ENCODE measurements at places on chromosomes 7 and 10.

GRCh38 chr10:114396464-114396863 is 7.8 kb downstream of the AFAP1L2 start:
- peak; percentile 82 for DNase-seq

- DNase-seq, result peak; percentile 98
Observed at GRCh38 chr7:95608359-95609173, 12.2 kb upstream of the PDK4 start.

DNA sequence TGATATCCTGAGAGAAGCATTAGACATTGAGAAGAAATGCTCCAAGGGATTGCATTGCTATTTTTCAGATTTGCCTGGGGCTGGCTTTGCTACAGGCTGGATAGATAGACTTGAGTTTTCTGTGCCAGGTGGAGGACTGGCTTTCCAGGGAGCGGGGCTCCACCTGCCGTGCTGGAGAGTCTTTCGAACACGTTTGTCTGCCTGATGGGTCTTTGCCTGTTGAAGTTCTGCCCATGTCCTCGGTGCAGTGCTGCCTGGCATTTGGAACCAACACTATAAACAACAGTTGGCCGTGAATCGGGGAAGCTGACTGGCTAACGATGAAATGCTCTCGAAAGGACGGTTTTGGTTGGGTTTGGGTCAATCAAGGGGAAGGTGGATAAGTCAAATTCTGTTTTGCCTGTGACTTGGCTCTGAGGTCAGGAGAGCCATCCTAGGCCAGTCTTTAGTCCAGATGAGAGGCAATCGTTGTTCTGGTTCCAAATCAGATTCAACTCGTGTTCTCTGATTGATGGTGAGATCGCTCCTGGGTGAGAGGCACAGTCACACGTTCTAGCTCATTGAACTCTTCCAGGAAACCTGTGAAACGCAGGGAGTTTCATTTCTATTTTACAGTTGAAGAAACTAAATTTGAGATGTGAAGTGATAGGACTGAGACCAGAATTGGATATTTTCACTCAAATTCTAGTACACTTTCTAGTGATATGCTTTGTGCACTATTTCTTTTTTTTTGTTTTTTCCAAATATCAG is 599.0 kb downstream of the TYW1 start:
- DNase-seq, result no peak

DNA sequence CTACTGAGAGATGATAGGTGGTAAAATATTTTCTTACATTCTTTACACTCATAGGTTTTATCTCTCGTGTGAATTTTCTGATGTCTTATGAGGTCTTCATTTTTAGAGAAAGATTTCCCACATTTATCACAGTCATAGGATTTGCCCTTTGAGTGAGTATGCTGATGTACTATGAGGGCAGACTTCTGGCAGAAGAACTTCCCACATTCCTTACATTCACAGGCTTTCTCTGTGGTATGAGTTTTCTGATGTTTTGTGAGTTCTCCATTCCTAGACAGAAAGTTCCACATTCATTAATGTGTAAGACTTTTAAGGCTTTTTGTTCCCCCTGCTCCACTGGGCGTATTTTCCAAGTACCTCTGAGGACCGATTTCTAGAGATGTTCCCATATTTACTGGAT is 23.5 kb downstream of the ZNF25 start:
- DNase-seq, result no peak

GRCh38 chr10:83545901-83546391 is 593.4 kb upstream of the GHITM start:
- DNase-seq, result no peak

GRCh38 chr7:44059219-44060090 is 5.9 kb downstream of the PGAM2 start:
- DNase-seq, result no peak

DNA sequence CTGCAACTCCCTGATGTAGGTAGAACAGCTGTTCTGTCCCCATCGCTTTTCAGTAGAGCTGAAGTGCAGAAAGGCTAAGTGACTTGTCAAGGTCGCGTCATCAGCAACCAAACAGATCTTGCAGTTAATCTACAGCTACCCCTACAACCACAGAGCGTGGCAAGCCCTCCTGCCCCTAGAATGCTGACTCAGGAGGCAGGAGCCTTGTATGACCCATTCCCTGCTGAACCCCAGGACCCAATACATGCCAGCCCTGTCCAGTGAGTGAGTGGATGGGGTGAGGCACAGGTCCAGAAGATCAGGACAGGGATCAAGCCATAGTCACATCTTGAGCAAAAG is 26.6 kb upstream of the GJD4 start:
- no peak for DNase-seq

DNA sequence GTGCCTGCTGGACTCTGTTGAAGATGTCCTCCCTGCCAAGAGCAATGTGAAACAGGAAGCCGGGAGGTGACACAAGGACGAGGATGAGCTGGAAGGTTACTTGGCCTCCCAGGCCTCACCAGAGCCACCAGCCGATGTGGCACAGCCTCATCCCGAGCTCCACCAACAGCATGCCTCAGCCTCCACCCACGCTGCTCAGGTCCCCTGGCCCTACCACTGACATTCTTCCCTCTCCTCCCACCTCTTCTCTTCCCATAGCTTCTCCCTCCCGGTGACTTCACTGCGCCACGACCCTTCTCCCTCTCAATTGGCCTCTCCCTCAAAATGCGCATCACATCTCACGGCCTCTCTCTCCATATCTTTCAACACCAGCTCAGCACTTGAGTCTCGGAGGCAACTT is 249.9 kb downstream of the SKAP2 start:
- no peak for DNase-seq

GRCh38 chr10:53064614-53065013 is 292.0 kb upstream of the MBL2 start:
- DNase-seq, result no peak

DNA sequence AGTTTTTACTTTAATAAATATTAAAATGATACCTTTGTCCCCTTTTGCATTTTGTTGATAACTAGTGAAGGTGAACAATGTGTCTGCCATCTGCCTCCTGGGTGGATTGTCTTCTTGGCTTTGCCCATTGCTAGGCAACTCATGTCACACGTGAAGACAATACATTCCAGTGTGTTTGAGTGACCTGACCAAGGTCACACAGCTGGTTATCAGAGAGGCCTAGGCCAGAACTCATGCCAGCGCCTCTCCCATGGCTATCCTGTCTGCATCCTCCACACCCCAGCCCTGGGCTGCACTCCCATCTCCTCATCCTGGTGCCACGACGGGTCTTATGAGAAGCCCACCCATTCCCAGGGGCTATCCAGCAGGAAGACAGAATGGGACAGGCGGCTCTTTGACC is 108.7 kb downstream of the PLCE1 start:
- DNase-seq, result no peak

DNA sequence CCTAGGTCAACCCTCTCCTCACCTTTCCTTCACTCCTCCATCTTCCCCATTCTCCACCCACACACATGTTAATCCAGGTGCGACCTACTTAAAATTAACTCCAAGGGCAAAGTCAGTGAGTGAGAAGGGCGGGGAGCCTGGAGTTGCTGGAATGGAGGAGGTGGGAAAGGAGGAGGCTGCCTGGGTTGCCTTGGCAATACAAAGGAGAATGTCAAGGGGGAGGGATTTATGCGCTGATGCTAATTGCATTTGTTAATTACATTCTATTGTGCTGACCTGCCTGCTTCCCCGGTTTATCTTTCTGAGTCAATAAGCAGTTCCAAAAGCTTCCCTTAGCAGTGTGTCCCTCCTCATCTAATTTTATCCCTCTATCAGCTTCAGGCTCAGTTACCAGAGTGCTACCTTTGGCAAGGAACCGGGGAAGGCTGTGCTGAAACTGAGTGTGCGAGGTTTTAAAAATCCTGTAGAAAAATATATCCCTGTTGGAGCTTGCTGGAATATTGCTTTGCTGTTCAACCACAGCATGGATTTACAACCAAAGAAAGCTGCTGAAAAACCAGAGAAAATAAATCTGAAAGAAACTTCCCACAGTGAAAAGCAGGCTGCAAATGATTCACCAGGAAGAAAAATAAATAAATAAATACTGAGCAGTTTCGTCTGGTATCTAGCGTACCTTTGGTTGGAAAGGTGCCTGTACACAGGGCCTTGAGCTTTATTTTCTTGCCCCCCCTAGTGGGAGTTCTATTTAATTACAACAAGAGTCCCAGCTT is 113.2 kb upstream of the DGKB start:
- DNase-seq, result no peak

DNA sequence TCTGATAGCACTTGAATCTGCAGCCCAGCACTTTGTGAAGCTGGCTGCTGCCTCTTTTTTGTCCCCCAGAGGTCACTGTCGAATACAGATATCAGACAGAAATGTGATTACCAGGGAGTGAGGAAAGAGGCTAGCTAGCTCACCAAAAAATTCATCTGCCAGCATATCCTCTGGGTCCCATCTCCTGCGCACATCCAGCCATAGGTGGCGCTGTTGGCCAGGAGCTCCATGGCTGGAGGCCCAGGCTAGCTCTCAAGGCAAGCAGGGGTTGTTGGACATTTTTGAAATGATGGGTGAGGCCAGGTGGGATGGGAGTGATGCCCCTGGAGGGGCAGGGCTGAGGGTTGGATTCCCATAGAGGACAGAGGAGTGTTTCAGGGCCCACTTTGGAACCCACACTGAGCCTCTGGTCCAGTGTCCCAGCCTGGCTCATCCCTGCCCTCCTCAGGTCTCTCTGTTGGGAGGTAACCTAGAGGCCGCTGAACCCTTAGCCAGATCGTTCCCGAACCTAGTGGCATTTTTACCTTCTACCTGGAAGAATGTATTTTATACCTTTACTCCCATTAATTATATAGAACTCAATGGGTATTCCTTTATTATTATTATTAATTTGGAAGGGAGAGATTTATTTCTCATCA is 14.8 kb downstream of the DPCD start:
- no peak for DNase-seq

DNA sequence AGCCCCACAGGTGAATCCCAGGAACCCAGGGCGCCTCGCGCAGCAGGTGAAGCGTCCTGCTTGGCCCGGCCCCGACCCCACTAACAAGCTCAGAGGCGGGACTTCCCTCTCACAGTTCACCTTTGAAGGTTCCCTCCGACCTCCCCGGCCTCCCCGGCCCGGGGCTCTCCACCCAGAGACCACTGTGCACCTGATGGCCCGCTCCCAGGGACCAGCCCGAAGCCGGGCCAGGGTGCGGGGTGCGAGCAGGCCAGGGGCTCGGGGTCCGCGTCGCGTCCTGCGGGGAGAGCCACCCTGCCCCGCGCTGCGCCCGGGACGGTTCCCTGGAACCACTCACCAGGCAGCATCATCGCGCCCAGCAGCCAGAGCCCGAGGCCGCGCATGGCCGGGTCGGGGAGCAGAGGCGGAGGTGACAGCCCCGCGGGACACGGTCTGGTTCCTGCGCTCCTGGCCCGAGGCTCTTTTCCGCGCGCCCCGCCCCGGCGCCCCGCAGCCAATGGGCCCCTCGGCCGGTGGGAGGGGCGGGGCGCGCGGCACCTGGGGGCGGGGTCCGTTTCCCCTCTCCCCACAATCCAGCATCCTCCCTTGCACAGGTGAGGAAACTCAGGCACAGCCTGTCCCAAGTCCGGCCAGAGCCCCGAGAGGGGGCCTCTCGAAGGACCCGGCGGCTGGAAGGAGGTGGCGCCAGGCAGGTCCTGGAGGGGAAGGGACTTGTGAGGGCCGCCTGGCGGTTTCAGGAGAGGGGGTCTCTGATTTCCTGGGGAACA is at the start of gene ADAM8:
Gene ADAM8, minus strand, starts transcription at position 434 of the 767 bp plus-strand sequence. Its CDS starts 51 bp downstream, at position 383.
- DNase-seq, result no peak

- no peak for DNase-seq
Observed at GRCh38 chr10:13440185-13441061, 88.4 kb downstream of the BEND7 start.

DNA sequence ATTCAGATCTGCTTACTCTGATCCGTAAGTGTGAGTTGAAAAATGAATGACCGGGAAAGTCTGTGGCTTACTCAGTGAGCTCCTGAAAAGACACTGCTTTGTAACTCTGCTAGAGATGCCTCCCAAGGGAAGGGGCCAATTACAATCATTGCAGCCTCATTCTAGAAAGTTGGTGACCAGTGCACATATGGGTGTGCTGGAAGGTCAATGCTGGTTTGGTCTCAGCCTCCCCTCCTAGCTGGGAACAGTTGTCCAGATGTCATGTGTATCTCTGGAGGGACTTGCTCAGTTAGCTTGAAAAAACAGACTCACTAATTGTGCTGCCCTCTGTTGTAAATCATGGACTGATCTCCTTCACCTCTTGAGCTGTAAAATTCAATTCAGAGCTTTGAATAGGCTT is 405.0 kb downstream of the ADRA2A start:
- DNase-seq, result no peak

DNA sequence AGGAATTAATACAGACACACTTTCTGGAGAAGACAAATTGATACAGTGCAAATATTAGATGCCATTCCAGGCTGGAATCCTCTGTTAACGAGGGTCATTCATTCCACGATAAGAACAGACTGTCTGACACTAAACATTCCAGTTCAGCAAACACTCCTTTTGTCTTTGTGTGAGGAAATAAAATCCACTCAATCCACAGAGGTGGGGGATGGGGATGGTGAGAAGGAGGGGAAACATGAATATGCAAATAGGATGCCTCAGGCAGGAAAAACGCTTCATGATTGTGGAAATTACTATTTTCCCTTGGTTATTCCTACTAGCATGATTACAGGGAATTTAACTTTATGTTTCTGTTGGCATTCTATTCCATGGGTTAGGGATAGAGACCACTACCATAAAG is 196.9 kb upstream of the CDCA7L start:
- DNase-seq, result no peak

DNA sequence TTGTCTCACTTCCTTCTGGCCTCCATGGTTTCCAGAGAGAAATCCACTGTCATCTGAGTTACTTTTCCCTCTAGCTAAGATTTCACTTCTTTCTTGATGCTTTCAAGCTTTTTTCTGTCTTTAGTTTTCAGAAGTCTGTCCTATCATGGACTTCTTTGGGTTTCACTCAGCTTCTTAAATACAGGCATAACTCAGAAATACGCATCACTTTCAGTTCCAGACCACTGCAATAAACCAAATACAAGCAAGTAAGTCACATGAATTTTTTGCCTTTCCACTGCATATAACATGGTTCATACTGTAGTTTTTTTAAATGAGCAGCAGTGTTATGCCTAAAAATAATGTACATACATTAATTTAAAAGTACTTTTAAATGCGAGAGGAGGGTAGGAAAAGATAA is 48.7 kb downstream of the STK17A start:
- DNase-seq, result no peak

GRCh38 chr7:18225067-18225466 is 197.4 kb upstream of the PRPS1L1 start:
- no peak for DNase-seq

DNA sequence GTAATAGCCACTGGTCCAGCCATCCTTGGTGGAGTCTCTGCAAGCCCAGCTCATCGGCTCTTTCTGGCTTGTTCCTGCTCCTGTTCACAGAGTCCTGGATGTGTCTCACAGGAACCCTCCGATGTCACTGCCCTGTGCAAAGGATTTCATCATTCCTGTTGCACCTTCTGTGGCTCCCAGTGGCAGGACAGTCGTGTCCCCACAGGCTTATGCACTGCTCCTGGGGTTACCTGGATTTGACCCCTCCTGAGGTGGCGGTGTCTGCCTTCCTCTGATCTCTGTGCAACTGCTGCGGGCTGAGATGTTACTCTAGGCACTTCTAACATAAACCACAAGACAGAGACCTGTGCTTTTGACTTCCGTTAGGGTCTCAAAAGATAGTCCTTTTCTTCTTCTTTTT is 30.6 kb downstream of the APBB1IP start:
- DNase-seq, result no peak

- no peak for DNase-seq
Observed at GRCh38 chr7:22872096-22872807, 49.6 kb upstream of the TOMM7 start.
